AG08395 (cell line): ENCODE measurements at places on chromosomes 6 and 20.

DNA sequence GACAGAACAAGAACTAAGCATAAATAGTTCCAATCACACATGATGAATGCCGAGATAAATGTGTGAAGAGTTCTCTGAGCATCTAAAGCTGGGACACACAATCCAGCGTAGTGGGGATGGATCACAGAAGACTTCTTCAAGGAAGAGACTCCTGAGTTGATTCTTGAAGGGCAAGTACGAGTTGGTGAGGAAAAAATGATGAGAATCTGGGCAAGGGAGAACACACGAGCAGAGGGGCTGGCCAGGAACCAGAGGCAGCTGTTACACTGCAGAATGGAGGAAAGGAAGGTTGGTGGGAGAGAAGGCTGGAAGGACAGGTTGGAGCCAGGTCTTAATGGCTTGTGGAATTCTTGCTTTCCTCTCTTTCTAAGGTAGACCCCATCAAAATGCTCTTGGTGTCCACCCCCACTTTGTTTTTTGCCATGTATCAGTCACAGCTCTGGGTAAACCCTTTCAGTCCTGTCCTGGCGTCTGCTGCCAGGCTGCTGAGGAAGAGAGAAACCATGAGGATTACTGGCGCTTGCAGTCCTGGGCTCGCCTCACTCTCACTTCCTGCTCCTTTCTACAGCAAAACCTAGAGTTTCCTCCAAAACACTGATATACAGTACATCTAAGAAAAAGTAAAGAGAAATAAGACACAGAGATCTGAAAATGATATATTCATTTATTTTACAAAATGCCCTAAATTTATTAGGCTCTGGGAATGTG lies 127.6 kb upstream of the FAM184A start:
- DNase-seq: no peak

GRCh38 chr6:139962654-139963347 lies 588.4 kb upstream of the CITED2 start:
- DNase-seq: no peak

DNA sequence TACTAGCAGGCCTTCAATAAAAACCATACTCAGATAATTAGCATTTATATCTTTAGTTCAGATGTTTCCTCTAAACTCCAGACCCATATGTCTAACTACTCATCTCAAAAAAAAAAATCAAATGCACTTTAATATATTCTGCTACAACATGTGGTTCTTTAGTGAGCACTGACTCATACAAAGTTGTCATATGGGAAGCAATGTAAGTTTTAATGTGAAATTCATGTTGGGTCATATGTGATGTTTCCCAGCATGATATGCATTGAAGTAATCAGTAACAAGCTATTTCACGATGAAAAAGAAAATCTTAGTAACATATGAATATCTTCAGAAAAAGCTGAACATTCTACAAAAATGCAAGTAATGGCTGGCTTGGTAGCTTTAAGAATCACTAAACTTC lies 859.7 kb upstream of the ADGRB3 start:
- DNase-seq: no peak

- peak; percentile 17 for DNase-seq
Measured at GRCh38 chr6:156658966-156659821, 118.0 kb upstream of the ARID1B start.

- DNase-seq: no peak
Measured at GRCh38 chr20:33645396-33645795, 16.7 kb upstream of the C20orf144 start.

GRCh38 chr6:150835620-150836019 lies 29.9 kb upstream of the MTHFD1L start:
- no peak for DNase-seq

GRCh38 chr6:108606250-108606690 lies 45.6 kb downstream of the FOXO3 start:
- no peak for DNase-seq

GRCh38 chr20:38082894-38083293 lies 49.3 kb downstream of the RPRD1B start:
- DNase-seq: no peak

- DNase-seq: no peak
Measured at GRCh38 chr6:5712349-5713215, 294.1 kb downstream of the NRN1 start.

GRCh38 chr6:11040134-11040533 lies 4.0 kb downstream of the ELOVL2 start:
- DNase-seq: no peak

GRCh38 chr6:166575205-166575604 lies 11.3 kb downstream of the RAMACL start:
- DNase-seq: peak; percentile 46

DNA sequence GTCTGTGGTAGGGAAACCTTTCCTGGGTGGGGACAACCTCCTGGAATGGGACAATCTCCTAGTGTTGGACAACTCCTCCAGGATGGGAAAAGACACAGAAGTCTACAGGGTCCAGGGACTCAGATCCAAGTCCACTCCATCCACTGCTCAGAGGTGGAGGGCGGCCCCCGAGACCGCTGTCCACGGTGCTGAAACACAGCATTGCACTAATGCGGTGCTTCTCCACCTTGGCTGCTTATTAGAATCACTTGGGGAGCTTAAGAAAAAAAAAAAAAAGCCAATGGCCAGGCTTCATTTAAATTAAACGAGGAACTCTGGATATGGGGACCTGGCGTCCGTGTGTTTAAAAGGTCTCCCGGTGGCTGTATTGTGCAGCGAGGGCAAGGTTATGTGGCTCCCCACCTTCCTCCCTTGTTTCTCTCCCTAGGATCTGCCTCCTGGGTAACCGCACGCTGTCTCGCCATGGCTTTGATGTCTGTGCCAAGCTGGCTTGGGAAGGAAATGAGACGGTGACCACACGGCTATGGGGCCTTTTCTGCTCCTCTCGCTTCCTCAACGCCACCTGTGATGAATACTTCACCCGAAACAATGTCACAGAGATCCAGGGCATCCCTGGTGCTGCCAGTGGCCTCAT lies 12.0 kb downstream of the SLC12A5 start:
- peak; percentile 53 for DNase-seq

- DNase-seq: peak; percentile 14
Measured at GRCh38 chr6:108589244-108589791, 28.6 kb downstream of the FOXO3 start.

- DNase-seq: no peak
Measured at GRCh38 chr6:46652232-46652602, 401 bp downstream of the CYP39A1 start.

GRCh38 chr20:47330071-47330470 lies 26.4 kb downstream of the ZMYND8 start:
- no peak for DNase-seq

DNA sequence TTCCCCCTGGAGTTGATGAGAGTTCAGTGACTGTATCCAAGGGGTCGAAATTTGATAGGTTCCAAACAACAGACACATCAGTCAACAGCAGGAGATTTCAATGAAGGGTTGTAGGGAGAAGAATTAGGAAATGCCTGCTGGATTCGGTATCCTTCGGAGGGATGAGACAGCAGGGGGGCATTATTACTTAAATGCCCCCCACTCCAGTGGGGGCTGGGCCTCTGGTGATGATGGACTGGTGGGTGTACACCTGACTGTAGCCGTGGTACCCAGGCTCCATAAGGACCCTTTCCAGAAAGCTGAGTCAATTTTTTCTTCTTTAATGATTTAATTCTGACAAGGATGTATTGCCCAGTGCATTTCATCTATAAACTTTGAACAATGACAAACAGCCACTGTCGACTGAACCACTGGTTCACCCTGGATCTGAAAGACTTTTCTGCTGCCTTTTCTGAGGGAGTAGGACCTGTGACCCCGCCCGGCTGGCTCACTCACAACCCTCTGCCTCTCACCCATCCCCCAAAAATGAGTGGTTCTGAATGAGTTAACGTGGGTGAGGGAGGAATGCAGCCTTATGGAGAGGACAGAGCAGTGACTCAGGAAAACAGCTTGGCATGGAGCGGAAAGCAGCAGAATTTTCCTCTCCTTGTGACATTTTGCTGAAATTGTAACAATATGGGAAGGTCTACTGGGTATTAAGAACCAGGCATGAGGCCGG lies 41.0 kb downstream of the ZMYND8 start:
- DNase-seq: peak; percentile 89

DNA sequence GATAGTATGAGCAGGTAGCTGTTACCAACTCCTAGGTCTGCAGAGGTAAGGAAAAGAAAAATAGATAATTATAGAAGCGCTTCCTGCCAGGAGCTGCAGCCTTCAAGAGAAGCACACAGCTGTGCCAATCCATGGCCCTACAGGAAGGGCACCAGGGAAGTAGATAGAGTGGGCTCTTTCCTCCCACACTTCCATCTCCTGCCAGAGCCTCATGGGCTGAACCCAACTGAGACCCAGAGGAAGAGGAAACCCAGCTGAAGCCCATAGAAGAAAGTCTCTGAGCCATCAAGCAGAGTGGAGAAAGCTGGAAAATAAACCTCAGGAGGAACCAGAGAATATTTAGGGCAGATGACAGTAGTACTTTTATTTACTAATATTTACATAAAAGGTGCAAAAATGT lies 146.7 kb upstream of the ATXN1 start:
- DNase-seq: no peak

DNA sequence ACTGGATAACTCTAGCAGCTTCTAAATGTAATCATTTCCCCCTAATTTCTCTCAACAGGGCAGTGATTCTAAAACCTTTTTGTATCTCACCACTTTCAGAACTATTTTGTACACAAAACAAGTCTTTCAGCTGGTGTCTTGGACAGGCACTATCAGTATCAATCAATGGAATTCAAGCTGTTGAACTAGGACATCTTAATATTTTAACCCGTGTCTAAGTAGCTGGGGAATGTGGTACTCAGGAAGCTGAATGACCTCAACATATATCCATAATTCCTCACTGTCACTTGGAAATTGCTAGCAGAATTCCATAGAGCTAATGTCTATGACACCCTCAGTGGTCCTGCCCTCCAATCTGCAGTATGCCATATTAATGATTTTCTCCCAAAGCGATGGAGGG lies 24.5 kb downstream of the ADAT2 start:
- DNase-seq: no peak

DNA sequence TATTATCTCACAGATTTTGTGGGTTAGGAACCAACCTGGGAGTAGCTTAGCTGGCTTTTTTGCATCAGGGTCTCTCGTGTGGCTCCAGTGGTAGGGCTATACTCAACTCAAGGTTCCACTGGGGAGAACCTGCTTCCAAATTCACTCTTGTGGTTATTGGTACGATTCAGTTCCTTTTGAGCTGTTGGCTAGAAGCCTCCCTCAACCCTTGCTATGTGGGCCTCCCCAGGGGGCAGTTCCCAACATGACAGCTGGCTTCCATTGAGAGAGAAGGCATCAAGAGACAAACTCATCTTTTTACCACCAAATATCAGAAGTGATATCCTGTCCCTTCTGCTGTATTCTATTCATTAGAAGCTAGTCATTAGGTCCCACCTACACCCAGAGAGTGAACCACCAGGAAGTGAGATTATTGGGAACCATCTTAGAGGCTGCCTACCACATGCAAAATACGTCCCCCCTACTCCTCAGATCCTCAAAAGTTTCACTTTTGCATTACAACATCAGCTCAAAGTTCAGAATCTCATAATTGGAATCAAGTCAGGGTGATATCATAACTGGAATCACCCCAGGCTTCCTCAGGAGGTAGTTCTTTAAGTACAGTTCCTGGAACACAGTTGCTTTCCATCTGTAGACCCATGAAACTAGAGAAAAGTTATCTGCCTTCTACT lies 30.9 kb downstream of the MKKS start:
- DNase-seq: no peak

DNA sequence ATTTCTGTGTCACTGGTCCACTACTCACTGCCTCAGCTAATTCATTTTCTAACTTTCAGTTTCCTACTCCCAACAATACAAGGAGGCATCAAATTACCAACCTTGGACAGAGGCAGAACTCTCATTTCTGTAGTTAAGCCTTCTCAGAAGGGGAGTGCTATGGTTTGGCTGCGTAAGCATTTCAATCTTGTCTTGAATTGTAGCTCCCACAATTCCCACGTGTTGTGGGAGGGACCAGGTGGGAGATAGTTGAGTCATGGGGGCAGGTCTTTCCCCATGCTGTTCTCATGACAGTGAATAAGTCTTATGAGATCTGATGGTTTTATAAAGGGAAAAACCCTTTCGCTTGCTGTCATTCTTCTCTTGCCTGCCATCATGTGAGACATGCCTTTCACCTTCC lies 22.9 kb downstream of the HLA-DRA start:
- no peak for DNase-seq

GRCh38 chr6:31915351-31915750 lies 12.2 kb upstream of the C2 start:
- no peak for DNase-seq

DNA sequence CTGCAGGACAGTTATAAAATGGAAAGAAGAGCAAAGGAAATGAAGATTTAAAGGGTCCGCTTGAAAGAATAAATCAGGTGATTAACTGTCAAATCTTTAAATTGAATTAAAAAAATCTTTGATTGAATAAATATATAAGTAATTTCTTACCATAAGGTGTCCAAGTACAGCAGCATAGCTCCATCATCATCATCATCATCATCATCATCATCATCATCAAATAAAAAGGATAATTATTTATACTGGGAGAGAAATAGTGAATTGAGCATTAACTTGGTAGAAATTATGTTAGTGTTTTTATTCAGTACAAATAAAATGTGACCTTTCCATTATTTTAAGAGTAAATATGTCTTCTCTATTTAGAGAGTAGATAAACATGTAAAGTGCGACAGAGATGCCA lies 745.6 kb upstream of the MARCKS start:
- no peak for DNase-seq

- DNase-seq: no peak
Measured at GRCh38 chr6:90811596-90812226, 224.8 kb upstream of the MAP3K7 start.

DNA sequence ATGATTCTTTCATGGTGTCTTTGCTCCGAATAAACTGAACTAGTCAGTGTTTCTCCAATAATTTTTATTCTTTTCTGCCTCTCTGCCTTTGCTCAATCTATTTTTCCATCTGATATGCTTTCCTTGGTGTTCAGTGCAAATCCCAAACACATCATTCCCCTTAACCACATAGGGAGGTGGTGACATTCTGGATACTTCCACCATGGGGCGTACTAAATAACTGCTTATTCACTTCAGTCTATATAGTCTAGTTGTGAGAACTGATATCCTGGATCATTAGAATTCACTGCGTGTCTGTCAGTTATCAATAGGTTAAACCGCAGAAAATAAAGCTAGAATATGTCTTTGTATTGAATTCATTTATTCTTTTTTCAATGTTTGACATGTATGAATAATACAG lies 83.1 kb downstream of the KCNQ5 start:
- DNase-seq: no peak

DNA sequence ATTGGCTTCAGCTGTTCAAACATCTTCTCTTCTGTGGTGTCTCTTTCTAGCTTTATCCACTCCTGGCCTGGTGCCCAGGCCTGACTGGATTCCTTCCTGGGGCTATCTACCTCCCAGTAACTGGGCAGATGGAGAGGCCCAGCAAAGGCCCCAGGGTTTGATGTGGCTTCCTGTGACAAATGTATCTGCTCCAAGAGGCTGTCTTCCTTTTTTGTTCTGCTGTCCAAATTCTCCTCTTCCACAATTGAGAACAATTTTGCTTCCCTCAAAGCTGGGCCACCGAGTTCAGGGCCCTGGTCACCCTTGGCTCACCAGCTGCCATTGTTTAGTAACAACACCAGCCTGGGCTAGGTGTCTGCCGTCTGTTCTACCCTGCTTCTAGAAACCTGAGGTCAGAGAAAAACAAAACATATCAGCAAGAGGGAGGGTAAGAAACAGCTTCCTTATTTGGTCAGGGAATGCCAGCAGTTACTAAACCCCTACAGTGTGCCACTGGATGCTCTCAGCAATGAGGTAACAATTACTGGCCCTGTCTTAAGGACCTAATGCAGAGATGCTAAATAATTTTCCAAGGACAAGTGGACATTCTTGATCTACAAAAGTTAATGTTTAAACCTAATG lies 3.9 kb downstream of the ZFP57 start:
- no peak for DNase-seq

GRCh38 chr6:36722879-36723278 lies 25.3 kb downstream of the RAB44 start:
- DNase-seq: no peak
